Fibroblast of skin of abdomen (primary cell): ENCODE measurements at places on chromosomes 13 and 19.

- peak; percentile 61 for DNase-seq
These were observed 112.9 kb upstream of the CACNA1A start for GRCh38 chr19:13619203-13619632.

GRCh38 chr19:15418231-15418578 lies 583 bp downstream of the AKAP8L start:
- DNase-seq = peak; percentile 21

DNA sequence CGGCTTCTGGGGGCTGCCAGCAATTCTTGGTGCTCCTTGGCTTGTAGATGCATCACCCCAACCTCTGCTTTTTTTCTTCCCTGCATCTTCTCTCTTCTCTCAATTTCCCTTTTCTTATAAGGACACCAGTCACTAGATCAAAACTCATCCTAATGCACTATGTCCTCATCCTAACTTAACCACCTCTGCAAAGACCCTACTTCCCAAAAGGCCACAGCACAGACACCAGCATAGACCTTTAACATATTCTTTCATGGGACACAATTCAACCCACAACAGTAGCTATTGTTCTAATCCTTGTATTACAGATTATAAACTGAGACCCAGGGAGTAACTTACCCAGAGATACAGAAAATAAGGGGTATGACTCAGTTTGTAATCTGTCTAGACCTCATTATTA lies 47.0 kb downstream of the RUBCNL start:
- no peak for DNase-seq

DNA sequence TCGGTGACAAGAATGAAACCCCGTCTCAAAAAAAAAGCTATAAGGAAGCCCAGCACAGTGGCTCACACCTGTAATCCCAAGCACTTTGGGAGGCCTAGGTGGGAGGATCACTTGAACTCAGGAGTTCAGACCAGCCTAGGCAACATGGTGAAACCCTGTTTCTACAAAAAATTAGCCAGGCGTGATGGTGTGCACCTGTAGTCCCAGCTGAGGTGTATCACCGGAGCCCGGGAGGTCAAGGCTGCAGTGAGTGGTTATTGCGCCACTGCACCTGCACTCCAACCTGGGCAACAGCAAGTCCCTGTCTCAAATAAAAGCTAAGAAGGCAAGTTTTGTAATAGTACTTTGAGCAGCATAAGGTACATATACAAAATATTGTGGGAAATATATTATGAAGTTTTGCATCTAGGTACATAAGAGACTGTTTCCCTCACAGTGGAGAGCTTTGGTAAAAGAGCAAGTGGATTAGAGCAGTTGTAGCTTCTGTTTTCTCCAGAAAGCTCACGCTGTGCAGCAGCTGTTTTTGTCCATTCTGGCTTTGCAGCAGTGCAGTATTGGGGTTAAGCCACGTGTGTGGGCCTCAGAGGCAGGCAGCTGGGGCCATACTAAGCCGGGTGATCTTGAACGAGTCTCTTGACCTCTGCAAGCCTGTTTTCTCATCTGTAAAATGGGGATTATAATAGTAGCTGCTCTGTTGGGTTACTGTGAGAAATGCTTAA lies 35.4 kb downstream of the ARHGAP35 start:
- no peak for DNase-seq

DNA sequence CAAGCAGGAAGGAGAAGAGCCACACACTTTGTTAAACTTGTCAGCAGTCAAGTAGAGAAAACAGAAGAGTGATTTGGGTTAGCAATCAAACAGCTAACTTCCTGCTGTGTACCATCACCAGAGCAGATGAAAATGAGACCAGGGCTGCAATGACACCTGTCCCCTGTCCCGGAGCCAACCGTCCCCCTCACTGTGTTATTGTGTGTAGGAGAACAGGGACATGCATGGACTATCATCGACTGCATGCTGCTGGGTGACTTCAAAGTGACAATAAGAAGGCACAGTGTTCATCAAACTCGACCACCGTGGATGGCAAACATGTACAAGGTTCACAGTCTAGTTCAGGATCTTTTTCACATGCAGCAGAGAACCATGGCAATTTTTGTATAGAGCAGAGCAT lies 94.0 kb upstream of the SLC15A1 start:
- no peak for DNase-seq

- no peak for DNase-seq
These were observed 85.8 kb downstream of the ZC3H13 start for GRCh38 chr13:45966715-45967114.

DNA sequence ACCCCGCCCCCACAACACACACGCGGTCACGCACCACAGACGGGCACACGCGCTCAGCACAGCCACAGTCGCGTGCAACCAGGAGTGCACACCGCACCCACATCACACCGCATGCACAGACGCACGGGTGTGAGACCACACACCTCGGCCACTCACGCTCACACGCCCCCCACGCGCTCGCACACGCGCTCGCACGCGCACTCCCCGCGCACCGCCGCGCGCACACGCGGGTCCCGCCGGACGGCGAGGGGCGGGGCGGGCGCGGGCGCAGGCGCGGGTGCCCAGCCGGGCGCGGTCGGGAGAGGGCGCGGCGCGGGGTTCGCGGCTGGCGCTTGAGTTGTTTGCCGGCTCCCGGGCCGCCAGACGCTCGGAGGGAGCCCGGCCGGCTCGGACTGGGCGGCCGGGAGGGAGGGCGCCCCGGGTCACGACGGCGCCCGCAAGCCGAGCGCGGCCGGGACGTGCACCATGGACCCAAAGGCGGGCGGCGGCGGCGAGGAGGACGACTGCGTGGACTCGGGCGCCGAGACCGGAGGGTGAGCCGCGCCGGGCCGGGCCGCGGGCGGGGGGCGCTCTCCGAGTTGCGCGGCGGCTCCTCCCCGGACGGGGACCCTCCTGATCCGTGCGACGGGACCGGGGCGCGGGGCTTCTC lies at the start of gene FAM124A:
TSS of gene FAM124A (plus strand) at position 362 of the 649 bp plus-strand sequence. CDS start at position 466, 104 bp downstream.
- peak; percentile 38 for DNase-seq

GRCh38 chr13:86569119-86569518 lies 769.9 kb upstream of the SLITRK6 start:
- DNase-seq = no peak

DNA sequence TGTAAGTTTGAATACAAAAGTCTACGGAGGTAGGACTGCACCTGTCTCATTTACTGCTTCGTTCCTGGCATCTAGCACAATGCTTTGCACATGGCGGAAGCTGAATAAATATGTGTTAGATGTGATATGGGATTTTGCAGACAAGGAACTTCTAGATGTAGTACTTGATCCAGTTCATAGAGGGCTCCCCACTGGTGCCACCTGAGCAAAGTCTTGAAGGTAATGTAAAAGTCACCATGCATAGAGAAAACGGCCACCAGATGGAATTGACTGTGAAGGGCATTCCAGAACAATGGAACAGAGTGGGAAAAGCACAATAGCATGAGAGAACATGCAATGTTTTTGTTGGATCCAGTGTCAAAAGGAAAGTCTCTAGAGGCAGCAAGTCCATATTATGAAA lies 209.3 kb downstream of the HS6ST3 start:
- DNase-seq = no peak

- DNase-seq = no peak
These were observed 43.4 kb upstream of the AKAP11 start for GRCh38 chr13:42228527-42228926.

- no peak for DNase-seq
These were observed 54.7 kb downstream of the NFIC start for GRCh38 chr19:3420909-3421619.

DNA sequence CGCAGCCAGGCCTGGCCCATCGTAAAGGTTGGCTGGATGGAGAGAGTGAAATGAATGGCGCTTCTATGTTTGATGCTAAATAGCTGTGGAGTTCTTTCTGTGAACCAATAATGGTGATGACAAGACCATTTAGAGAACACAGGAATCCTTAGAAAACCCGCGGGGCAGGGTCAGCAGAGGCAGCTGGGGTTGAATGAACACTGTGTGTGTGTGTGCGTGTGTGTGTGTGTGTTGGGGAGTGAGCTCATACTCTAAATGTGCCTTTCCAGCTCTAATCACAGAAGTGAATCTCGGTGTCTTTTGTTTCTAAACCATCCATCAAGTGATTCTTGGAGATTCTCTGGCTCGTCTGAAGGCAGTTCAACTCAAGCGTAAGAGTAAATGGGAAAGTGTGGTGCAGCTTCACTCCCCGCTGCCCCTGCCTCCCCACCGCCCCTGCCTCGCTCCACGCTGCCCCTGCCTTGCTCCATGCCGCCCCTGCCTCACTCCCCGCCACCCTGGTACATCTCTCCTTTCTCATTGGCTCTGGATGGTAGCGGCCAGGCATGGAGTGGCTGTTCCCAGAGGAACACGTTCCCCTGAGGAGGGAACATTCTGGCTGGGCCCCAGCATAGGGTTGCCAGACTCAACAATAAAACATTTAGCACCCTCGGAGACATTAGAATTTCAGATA lies 21.2 kb downstream of the TMPRSS9 start:
- DNase-seq = no peak

DNA sequence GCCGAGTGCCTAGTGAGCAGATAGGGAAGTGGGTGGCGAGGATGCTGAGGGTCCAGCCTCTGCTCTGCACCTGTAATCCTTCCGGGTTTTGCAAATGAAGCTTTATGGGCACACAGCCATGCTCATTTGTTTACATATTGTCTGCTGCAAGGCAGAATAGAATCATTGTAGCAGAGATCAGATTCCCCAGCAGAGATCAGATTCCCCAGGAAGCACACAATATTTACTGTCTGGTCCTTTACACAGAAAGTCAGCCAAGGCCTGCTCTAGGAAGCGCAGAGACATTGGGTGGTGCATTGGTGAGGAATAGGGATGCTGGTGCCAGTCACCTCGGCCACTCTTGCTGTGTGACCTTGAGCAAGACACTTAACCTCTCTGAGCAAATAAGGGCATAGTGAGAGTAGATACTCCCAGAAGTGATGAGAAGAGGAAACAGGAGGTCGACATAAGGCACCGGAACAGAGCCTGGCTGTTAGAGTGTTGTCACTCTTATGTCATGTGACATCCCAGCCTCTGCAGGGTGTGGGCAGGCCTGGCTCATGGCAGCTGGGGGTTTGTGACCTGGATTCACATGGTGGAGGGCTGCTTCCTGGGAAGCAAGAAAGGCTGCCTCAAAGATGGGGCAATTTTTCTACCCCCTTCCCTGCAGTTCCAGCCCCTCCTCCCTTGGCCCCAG lies 25.6 kb downstream of the CARM1 start:
- no peak for DNase-seq

DNA sequence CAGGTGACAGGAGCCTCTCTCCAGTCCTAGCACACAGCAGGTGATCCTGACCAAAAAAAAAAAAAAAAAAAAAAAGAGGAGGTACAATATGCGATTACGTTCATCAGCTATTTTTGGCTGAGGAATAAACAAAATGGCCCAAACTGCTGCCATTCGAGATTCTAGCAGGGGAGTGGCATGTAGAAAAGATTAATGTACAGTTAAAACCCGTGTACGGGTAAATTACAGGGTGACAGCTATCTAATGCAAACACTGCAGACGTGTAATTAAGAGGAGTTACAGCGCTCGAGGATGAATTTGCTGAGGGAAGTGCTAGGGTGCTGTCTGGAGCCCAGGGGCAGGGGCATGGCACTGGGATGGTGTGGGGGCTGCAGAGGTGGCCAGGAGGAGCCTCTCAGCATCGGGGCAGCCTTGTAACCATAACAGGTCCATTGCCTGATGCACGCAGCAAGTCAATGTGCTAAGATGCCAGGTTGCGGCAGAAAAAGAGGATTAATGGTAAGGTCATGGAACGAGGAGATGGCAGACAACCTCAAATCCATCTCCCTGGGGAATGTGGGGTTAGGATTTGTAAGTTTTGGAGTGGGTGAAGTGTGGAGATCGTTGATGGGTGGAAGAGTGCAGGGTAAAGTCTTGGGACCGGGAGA lies 17.4 kb downstream of the CHST8 start:
- DNase-seq = no peak

DNA sequence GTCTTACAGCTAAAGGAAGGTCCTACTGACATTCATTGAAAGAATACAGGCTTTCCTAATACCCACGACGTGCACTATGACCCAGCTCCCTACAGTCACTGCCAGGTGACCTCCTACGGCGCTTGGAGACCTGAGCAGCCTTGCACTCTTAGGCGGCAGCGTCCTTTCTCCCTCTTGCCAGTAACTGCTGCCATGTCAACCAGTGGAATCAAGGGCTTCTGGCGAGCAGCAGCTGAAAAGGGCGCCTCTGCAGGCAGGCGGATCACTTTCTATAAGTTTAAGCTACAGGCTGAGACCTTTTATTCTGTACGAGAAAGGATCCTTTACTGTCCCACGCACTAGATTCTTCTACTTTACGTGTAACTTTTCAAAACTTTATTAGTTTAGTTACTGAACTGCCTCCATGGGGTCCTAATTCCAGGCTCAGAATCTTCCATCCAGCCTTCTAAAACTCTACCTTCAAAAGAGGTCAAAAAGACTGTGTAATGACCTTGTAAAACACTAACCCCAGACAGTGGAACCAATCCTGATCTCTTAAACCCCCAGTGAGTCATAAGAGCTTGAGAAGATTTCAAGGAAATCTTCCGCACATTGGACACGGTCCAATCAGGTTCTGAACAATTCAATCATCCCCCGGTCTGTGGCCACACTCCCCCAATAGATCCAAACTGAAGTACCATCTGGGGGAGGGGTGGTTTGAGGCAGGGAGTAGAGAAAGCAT lies 1.9 kb downstream of the KCTD12 start:
- DNase-seq = peak; percentile 37

DNA sequence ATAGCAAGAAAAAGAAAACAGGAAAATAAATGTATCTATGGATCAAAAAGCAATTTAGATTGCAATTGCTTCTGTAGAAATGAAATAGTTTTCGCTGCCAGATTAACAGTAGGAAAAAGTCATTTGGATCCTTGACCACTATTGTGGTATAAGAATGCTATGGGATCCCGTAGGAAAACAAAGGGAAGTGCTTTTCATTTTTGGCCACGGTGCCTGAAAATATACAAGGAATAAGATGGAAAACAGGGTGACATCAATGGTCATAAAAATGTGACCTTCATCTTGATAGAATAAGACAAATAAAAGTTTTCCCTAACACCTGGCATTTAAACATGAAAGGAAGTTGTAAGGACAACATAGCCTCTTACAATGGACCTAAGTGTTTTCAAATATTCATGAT lies 622.8 kb downstream of the DACH1 start:
- no peak for DNase-seq

GRCh38 chr19:15128162-15128770 lies 21.1 kb downstream of the SYDE1 start:
- no peak for DNase-seq

DNA sequence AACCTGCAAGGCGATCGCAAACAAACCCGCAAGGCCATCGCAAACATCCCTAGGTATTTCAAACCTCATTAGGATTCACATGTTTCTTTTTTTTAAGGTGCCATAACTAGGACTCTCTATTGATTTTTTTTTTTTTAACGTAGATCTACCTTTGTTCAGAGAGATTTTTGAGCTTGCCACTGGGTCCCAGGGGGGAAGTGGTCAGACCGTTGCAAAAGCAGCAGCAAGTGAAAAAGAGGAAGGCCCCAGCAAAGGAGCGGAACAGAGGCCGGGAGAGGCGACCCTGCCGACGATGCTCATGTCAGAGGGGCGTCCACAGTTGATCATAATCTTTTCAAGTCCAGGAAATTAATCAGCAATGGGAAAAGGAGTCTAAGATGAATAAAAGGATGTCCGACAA lies 32.7 kb upstream of the FLT1 start:
- DNase-seq = no peak
